ENCODE measurements at places on chromosomes 6 and 20.

GRCh38 chr6:28537065-28537464 lies 11.4 kb downstream of the GPX5 start:
- no peak for DNase-seq

DNA sequence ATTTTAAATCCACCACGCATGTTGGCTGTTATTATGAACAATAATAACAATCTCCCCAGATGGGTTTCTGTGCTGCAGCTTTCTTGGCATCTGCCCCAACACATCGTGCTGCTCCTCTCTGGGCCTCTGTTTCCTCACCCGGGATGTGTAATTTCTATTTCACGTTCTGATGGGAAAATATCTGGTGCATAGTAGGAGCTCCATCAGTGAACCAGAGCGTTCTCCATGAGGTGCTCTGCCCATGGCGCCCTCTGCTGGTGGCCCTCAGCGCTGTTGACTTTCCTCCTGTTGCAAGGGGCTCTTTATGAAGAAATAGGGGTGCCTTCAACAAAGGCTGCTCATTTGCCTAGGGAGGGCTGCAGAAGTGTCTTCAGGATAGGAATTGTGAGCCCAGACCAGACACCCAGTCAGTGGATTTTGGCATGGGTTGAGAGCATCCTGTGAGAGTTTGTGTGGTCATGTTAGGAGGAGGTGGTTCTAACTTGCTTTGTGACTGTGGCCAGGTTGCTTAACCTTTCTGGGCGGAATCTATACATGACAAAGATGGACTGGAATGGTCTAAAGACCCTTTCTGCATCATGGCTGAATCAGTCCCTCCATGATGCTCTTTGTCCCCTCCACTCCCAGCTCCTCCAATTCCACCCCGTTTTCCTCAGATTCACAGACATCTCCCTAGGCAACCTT lies 8.1 kb downstream of the SCRT2 start:
- no peak for DNase-seq

GRCh38 chr20:43983359-43983758 lies 68.7 kb downstream of the TOX2 start:
- DNase-seq: no peak

- no peak for DNase-seq
These were observed 26.1 kb downstream of the SEC63 start for GRCh38 chr6:107931894-107932293.

DNA sequence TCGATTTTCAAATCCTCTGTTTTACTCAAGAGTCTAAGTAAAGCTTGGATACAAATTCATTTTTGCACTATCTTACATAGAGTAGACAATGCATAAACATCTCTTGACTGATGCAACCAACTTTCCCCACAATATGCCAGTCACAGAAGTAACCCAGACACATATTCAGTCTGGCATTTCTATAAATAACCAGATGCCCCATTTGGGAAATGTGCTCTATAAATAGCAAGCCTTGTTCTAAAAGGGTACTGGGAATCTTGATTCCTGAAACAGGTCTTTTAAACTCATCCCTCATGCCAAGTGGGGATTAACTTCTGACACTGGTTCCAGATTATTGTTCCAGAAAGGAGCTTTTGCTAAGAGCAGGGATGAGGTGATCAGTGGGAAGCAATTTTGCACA lies 411.7 kb downstream of the EPM2A start:
- no peak for DNase-seq

DNA sequence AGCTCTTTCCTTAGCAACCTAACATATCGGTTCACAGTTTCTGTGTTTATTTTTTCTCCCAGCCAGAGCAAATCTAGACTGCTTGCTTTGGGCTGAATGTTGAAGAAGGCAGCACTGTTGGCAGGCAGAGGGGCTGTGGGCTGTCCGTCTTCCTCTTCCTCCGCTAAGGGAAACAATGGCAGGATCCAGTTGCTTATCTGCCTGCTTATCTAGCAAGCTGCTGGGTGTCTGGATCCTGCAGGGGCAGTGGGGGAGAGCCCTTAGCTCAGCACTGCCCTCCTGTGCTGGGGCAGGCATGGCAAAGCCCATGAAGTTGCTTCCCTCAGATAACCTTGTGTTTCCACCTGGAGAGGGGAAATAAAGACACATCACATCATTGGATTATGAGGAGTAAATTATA lies 92.7 kb upstream of the CD93 start:
- DNase-seq: no peak

- DNase-seq: no peak
These were observed 123.8 kb upstream of the ADGRF1 start for GRCh38 chr6:47165918-47166317.

DNA sequence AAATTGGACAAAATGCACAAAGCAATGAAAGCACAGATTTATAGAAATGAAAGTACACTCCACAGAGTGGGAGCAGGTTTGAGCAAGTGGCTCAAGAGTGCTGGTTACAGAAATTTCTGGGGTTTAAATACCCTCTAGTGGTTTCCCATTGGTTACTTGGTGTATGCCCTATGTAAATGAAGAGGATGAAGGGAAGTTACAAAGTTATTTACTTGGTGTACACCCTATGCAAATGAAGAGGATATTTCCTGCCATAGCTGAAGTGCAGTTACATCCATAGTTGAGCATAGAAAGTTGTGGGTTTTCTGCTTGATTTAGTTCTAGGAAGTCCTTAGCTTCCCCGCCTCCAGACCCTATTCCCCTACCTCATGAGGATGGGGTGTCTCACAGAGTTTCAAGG lies 22.7 kb downstream of the BCAS1 start:
- DNase-seq: no peak

- DNase-seq: no peak
These were observed 346.8 kb upstream of the CNR1 start for GRCh38 chr6:88512951-88513350.

DNA sequence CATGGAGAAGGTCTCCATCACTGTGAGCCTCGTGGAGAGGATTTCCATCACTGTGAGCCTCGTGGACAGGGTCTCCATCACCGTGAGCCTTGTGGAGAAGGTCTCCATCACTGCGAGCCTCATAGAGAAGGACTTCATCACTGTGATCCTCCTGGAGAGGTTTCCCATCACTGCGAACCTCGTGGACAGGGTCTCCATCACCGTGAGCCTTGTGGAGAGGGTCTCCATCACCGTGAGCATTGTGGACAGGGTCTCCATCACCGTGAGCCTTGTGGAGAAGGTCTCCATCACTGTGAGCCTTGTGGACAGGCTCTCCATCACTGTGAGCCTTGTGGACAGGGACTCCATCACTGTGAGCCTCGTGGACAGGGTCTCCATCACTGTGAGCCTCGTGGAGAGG lies 140.4 kb downstream of the ERMARD start:
- DNase-seq: no peak

GRCh38 chr20:35523298-35523888 lies 6.1 kb downstream of the C20orf173 start:
- no peak for DNase-seq

DNA sequence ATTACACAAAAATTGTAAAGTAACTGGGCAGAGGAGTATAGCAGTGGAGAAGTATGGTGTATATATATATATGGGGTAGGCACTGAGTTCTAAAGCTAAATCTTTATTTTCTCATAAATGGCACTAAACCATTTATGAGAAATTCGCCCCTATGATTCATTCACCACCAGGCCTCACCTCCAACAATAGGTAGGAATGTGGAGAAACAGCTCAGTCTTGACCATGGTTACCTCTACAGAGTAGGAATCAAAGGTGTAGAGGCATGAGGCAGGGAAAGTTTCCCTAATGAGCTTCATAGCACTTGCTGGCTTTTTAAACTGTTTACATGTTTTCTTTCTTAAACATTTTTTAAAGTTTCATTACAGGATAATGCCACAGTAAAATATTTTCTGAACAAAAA lies 36.9 kb upstream of the SUMO4 start:
- DNase-seq: no peak

GRCh38 chr20:25538838-25539665 lies 46.3 kb downstream of the NINL start:
- no peak for DNase-seq

- peak; percentile 13 for DNase-seq
These were observed 58.4 kb downstream of the PDE7B start for GRCh38 chr6:135909737-135910387.

- DNase-seq: no peak
These were observed 65.5 kb upstream of the CLVS2 start for GRCh38 chr6:122930252-122931180.

- no peak for DNase-seq
These were observed 17.2 kb upstream of the TPD52L1 start for GRCh38 chr6:125136378-125136777.

DNA sequence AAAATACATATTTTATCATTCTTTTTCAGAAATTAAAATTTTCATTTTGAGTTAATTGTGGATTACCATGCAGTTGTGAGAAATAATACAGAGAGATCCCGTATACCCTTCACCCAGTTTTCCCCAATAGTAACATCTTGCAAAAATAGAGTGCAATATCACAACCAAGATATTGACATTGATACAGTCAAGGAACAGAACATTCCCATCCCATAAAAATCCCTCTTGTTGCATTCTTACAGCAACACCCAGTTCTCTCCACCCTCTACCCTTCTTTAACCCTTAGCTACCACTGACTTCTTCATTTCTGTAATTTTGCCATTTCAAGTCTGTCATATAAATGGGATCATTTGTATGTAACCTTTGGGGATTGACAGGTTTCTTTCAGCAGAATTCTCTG lies 6.9 kb upstream of the AKAP12 start:
- no peak for DNase-seq

DNA sequence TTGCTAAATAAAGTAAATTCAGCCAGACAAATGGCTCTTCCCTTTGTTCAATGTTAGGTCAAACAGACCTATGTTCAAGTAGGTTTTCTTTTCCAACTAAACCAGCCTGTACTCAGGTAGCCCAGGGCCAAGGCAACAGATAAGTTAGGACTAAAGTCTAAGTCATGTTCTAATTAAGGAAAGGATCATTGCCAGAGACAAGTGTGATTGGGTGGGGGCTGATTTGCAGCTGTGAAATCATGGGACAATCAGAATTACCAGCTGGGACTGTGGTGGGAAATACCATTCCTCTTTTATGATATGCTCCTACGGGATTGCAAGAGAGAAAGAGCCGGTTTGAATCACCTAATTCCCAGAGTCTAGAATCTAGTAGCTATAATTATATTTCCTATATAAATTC lies 4.2 kb upstream of the FBXO30 start:
- no peak for DNase-seq

DNA sequence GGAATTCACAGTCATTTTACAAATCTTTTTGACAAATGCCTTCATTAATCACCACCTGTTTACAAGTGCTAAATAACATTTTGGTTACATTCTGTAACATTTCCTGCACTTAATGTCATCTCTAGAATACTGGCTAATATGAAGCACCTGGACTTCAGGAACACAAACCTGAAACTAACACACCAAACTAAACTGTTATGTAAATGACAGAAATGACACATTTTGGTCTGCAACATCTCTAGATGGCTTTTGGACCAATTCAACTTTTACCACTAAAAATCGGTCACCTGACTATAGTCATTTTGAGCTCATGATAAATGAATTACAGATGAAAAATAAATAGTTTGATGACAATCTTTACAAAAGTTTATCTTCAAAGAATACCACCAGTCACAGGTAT lies 80.6 kb downstream of the ATG5 start:
- no peak for DNase-seq

GRCh38 chr6:76342611-76343160 lies 270.2 kb upstream of the IMPG1 start:
- no peak for DNase-seq

DNA sequence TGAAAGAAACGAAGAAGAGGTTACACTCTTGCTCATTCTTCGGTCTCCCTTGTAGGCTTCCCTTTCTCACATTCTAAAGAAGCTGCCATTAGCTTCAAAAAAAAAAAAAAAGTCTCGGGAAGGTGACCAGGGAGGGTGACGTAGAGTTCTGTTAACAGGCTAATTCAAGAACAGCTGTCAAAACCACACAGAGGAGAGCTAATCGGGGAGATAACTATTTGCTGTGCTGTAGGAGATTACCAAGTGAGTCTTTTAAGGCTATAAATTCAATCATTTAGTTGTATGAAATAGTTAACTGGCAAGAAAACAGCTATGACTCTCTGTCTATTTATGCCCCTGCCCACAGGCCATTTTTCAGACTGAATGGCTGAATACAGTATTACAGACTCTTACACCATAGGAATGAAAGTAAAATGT lies 256.8 kb downstream of the SYNE1 start:
- no peak for DNase-seq

DNA sequence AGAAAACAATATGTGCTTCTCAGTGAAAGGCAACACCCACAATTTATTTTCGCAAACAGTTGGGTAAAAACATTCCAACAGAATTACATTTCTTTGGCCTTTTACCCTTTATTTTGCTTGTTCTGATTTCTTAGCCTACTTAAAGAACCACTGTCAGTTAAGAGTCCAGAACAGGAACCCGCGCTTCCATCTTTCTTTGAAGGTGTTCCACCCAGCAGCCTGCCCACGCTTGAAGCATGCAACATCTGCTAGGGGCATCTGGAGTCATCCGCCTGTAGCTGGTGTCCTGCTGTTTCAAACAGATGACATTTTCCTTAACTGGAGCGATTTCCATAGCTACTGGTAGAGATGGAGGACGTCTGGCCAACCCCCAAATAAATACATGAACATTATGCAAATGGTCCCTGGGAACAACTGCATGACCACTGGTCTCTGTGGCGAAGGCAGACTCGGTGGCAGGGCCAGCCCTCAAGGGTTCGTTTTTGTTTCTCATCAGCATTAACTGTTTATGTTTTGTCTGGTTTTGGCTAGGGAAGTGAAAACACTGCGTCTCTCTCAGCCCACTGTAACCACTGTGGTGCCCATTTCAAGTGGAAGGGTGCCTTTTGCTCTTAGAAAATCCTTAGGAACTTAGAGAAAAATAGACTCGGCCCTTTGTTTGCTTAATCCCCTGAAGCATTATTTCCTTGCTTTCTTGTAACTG lies 51.6 kb downstream of the LAMA4 start:
- DNase-seq: no peak

DNA sequence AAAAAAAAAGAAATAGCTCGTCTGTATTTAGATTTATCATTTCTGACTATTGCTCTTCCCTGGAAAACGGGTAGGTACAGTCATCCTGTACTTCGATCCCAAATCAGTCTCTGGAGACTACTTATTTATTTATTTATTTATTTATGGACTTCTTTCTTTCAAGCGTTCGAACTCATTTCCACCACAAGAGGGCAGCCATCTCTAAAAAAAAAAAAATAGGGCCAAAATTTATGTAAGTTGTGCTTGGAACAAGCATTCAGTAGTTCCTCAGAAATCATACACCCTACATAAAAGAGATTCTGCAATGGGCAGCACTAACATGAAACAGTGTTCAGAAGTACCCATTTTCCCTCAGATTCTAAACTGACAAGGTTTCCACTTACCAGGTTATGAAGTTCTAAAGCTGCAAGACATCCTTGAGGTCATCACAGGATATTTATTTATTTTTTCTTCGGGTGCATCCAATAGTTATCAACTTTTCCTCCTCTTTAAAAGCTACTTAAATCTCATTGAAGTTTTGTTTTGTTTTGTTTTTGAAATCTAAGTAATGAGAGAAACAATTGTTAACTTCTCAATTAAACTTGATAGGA lies 1.9 kb upstream of the BMP2 start:
- DNase-seq: no peak

DNA sequence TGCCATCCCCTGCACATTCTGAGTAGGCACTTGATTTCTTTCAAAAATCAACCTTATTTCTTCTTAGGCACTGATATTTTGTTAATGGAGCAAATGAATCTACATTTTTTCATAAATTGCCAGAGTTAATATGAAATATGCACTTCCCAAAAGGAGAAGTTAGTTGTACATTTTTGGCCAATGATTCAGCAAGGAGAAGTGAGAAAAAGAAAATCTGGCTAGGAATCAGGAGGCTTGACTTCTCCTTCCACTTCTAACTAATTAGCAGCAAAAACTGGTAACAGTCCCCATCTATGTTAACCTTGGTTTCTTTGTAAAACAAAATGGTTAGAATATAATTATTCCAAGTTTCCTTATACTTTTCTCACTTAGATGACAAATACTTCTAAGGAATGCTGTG lies 7.0 kb upstream of the DSE start:
- no peak for DNase-seq
